ENCODE measurements at places on chromosomes 12 and 14. TPM values are rescaled to one million over a fixed set of nuclear protein-coding genes. Genes with fewer than 3 reads are reported as not detected.

GRCh38 chr12:111822886-111823285 is 19.1 kb upstream of the MAPKAPK5 start:
- no peak for DNase-seq

- DNase-seq: no peak
Observed at GRCh38 chr12:129119537-129119936, 266.3 kb downstream of the GLT1D1 start.

The INHBC gene
- 0.07 TPM for total RNA-seq

GRCh38 chr12:69000074-69000473 is 67.1 kb upstream of the CPM start:
- no peak for DNase-seq

The CYP46A1 gene
- not detected for total RNA-seq

DNA sequence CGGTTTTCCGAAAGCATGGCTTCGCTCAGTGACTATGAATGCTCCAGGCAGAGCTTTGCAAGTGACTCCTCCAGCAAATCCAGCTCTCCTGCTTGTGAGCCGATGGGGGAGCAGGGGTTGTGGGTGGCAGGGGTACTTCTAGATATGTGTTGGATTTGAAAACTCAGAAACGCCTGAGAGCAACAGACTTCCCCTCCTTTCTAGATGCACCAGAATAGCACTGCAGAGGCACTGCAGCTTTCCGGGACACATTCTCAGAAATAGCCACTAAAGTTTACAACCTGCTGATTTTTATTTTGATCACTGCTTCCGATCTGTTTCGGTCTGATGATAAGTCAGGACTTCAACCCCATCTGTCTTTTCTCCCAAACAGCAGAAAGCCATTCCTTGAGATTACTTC is 8.6 kb downstream of the TCP11L2 start:
- DNase-seq: no peak

GRCh38 chr12:12327802-12328201 is 22.2 kb downstream of the MANSC1 start:
- DNase-seq: peak; percentile 36

DNA sequence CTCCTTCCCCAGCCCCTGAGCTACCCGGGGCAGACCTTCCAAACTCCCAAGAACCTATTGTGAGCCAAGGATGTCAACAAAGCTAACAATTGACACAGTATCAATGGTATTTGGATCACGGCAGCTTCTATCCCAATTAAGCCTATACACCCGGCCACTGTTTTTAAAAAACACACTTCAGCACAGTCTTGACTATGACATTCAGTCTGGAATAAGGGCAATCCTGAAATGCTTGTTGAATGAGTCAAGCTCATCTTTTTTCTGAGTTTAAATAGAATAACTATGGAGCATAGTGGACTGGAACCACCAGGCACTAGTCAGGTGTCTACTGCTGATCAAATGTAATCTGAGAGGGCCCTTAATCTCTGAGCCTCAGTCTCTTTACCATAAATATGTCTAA is 5.7 kb downstream of the DENND5B start:
- no peak for DNase-seq

The RNASE1 gene
- 6.4 TPM for total RNA-seq

The DTX1 gene
- total RNA-seq: not detected

The PLA2G1B gene
- total RNA-seq: 1.8 TPM

DNA sequence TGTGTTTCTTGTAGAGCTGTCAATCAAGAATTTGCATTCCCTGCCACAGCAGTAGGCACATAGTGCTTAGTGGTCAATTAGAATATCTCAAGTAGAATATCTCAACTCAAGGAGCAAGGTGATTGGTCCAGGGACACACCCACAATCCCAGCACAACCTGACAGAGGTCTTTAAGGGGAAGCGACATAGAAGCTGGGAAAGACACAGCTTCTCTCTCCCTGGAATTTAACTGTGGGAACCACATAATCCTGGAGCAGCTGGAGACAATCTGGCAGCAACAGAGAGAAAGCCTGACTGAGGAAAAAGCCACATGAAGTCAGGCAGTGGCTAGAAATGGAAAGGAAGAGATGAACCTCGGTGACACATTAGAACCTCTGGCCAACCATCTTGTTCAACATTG is 85.7 kb upstream of the LMO3 start:
- DNase-seq: no peak

The C12orf54 gene
- total RNA-seq: not detected

GRCh38 chr12:122333142-122334087 is 67.1 kb upstream of the VPS33A start:
- peak; percentile 67 for DNase-seq

The VRTN gene
- 0.09 TPM for total RNA-seq

- no peak for DNase-seq
Observed at GRCh38 chr14:74459976-74460375, 33.1 kb downstream of the NPC2 start.

GRCh38 chr12:65327207-65328076 is 49.0 kb downstream of the MSRB3 start:
- no peak for DNase-seq

DNA sequence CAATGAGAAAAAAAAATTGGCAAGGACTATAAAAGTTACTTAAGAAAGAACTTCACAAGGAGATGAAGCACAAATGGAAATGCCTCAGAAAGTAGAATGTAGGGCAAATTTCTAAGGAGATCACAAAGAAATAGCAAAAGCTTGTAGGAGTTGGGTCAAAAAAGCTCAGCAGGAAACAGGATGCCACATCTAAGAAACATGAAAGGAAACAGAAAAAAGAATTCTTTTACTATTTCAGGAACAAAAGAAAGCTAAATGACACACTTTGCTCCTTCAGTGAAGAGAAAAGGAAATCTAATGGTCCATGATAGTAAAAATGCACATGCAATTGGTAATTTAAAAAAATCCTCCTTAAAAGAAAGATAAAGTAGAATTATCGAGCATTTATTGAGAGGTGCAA is 452.1 kb upstream of the GARIN6 start:
- no peak for DNase-seq

DNA sequence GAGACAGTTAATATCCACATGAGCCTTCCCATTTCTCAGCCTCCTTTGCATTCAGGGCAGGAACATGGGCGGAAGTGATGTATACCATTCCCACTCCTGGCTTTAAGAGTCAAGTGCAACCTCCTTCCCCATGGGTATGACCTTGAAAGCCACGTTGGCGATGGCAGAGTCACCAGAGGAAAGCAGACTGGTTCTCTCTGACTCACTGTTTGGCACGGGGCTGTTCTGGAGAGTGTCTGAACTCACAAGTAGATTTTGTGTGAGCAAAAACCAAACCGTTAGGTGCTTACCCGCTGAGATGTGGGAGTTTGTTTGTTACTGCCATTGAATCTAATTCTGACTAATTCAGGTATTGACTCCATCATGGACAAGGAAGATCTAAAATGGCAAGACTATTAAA is 36.7 kb upstream of the PZP start:
- no peak for DNase-seq

- no peak for DNase-seq
Observed at GRCh38 chr12:97837401-97837800, 374.8 kb downstream of the RMST start.

- DNase-seq: no peak
Observed at GRCh38 chr14:99996951-99997571, 68.2 kb upstream of the EVL start.

DNA sequence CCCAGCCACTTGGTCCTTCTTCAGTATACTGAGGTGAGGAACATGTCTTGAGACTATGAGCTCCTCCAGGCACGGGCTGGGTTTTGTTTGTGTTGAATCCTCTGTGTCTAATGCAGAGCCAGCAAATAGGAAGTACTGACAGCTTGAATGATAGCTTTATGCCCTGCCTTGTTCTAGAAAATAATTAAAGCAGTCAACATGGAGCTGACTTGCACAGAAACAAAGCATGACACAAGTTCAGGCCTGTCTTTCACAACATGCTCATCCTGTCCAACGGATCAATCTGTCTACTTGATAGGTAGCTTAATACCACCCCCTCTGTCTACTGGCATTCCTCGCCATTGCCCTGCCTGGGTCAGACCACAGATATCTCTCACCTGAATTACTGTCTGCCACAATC is 140.9 kb downstream of the ESRRB start:
- DNase-seq: no peak

DNA sequence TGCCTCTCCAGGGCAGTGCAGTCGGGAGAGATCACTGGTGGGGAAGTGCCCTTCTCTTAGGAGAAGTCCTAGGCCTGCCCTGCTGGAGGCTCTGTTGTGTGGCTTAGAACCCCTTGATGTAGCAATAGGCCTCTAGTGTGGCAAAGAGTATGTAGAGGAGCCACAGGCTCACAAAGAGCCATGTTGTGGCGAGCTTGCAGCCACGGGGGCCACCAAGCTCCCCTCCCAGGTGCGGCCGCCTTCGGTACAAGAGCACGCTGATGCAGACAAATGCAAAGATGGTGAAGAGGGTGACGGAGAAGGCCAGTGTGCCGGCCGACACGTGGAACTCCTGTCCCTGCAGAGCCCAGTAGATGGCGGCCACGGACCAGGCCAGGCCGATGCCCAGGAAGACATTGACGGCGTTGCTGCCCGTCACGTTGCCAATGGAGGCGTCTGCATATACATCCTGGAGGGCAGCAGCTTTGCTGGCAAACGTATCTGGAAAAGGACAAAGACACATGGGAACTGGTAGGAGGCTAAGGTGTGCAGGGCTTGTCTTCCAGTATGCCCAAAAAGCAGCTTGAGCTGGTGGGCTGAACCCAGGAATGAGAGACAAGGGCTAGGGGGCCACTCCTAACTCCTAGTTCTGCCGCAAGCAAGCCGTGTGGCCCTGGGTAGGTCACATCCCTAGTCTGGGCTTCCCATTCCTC is 142.8 kb downstream of the SLC8A3 start:
- DNase-seq: peak; percentile 34
